ENCODE measurements at places on chromosomes 2 and 18.

GRCh38 chr2:177028296-177028695 lies 184.3 kb upstream of the HNRNPA3 start:
- DNase-seq = no peak

DNA sequence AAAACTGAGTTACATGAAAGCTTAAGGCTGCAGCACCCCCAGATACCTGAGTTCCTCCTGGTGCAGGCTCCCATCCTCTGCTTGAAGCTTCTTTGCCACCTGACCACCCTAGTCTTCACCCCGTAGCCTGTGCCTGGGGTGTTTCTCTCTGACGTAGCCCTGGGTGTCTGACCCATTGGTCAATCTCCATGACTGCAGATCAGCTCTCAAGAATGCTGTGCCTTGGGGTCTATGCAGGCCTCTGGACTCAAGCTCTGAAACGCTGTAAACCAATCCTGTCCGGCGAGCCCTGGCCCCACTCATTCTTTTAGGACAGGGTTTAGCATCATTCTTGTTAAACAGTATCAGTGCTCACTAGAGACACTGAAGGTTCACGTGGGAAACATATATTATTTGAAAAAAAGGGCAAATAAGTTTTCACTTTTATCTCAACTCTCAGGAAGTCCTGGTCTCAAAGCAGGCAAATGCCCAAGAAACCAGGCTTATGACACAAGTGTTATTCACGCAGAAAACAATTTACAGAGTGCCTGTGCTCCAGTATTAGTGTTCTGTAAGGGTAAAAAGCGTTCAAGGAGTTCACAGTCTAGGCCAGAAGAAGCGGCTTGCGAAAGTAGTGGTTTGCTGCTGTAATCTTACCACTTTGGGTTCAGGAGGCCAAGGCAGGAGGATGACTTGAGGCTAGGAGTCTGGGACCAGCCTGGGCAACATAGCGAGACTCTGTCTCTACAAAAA lies 22.8 kb upstream of the PPP4R1 start:
- no peak for DNase-seq

DNA sequence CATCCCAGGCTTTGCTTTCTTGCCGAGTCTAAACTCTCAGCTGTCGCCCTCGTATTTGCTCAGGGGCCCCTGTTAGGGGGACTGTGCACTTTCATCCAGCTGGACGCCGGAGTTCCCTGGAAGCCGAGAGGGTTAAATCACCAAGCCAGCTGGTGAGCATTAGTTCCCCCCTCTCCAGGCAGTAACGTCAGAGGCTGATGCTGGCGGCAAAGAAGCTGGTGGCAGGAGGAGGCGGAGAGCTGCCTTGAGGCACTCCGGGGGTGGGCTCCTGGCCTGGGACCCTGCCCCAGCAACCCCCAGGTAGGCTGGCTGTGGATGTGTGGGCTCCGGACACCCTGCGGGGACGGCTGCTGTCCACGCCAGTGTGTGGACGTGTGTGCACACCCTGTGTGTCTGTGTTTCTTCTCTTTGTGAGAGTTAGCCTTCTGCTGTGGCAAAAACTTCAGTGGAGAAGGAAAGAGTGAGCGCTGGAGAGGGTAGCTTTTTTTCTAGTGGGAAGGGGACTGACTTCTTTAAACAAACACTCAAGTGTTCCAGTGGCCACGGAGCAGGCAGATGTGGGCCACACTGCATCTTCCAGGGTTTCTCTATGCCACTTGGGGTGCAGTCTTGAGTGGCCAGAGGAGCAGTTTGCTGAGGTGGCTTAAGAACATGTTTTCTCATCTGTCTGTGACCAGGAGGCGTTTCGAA lies 84.7 kb downstream of the GLI2 start:
- DNase-seq = no peak

DNA sequence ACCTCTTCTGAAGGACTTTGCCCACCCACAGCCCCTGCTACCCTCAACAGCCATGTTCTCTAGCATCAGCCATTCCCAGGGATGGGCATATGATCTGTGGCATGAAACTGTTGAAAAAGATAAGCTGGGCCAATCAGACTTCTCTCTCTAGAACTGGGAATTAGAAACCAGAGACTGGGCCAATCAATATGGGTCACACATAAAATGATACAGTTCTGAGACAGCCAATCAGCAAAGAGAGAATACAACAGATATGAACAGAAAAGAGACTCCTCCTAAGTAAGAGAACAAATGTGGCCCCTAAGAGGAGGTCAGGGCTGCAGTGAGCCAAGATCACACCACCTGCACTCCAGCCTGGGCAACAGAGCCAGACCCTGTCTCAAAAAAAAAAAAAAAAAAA lies 2.1 kb downstream of the KIDINS220 start:
- no peak for DNase-seq

DNA sequence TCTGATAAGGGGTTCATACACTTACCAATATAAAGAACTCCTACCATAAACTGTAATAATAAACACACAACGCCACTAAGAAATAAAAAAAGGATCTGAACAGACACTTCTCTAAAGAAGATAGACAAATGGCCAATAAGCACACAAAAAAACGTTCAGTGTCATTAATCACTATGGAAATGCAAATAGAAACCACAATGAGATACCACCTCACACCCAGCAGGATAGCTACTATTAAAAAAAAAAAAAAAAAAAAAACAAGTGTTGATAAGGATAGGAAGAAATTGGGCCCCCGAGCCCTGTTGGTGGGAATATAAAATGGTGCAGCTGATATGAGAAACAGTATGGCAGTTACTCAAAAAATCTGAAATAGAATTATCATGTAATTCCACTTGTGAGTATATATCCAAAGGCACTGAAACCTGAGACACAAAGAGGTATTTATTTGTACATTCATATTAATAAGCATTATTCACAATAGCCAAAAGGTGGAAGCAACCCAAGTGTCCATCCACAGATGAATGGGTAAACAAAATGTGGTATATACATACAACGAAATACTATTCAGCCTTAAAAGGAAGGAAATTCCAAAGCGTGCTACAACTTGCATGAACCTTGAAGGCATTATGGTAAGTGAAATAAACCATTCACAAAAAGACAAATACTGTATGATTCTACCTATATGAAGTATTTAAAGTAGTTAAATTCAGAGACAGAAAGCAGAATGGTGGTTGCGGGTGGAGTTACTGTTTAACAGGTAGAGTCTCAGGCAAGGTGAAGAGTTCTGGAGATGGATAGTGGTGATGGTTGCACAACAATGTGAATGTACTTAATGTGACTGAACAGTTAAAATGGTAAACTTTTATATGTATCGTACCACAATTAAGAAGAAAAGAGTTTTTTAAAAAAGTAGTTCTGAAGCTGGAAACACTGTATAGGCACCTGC lies 17.9 kb downstream of the REV1 start:
- no peak for DNase-seq

- DNase-seq = no peak
Measured at GRCh38 chr2:128237911-128238697, 80.6 kb downstream of the HS6ST1 start.

DNA sequence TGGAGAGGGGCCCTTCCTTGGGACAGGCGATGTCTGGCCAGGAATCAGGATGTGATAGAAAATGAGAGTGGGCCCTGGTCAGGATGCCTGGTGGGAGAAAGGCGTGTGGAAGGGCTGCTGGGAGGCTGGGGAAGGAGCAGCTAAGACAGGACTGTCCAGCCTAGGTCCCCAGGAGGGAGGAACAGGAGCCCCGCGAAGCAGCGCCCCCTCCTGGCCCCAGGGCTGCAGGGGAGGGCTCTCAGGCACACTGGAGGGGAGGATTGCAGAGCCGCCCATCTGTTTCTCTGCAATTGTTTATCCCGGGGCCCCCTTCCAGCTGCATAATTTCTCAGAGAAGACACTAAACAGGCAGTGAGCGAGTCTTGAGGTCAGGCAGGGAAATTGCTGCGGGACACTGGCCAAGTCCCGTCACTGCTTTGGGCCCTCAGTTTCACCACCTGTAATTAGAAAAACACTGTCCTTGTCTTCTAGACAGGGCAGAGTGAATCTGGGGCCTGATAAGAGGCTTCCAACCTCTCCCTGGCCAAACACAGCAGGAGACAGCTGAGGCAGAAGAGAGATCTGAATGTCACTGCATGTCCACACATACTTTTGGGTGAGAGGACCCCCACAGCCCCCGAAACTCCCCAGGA lies 3.9 kb upstream of the NPPC start:
- DNase-seq = no peak

GRCh38 chr2:70024284-70024683 lies 62.9 kb upstream of the ASPRV1 start:
- no peak for DNase-seq

GRCh38 chr18:45930963-45931362 lies 36.2 kb downstream of the EPG5 start:
- no peak for DNase-seq

GRCh38 chr2:117714110-117714509 lies 100.4 kb upstream of the DDX18 start:
- no peak for DNase-seq

DNA sequence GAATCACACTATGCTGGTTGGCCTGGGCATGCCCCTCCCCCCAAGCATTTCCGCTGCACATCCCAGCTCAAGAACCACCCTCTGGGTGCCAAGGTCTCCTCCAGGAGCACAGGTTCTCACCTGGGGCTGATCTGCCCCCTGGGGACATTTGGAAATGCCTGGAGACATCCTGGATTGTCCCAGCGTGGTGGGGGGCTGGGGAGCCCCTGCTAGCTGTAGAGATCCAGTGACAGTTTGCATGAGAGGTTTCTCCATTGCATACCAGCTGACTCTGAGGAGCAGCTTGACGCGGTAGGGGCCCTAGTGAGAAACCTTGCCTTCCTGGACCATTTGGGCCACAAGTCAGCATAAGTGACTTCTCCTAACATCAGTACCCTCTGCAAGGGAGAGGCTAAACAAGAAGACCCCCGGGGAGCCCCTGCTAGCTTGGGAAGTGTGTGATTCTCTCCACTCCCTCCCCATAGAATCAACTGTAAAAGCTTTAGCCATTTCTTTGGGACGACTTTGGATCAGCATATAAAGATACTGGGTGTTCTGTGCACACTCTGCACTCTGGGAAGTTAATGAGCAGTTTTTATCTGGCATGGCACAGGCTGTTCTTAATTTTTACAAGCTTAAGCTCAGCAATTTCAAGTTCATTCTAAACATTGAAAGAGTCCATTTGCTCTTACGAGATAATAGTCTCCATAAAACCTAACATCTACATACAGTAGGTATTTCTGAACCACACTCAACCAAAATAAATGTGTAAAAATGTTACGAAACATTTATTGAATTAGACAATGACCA lies 94.1 kb downstream of the GBX2 start:
- DNase-seq = no peak

- DNase-seq = no peak
Measured at GRCh38 chr2:199895406-199895805, 15.7 kb upstream of the C2orf69 start.

- DNase-seq = no peak
Measured at GRCh38 chr2:84781942-84782716, 98.8 kb downstream of the TRABD2A start.

DNA sequence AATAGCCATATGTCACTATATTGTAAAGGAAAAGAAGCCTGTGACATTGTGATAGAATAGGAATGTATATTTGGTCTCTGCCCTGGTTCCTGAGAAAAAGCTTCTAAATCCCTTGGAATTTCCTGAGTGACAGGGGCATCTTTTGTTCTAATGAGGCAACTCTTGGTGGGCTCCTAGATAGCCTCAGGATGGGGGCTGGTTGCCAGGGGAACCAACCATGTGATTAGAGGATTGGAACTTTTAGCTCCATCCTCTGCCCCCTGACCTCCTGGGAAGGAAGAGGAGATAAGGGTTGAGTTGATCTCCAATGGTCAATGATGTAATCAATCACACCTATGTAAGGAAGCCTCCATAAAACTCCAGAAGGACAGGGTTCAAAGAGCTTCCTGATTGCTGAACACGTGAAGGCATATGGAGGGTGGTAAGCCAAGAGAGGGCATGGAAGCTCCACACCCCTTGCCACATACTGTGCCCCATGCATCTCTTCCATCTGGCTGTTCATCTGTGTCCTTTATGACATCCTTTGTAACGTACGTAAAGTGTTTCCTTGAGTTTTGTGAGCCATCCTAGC lies 2.9 kb upstream of the ME2 start:
- no peak for DNase-seq

DNA sequence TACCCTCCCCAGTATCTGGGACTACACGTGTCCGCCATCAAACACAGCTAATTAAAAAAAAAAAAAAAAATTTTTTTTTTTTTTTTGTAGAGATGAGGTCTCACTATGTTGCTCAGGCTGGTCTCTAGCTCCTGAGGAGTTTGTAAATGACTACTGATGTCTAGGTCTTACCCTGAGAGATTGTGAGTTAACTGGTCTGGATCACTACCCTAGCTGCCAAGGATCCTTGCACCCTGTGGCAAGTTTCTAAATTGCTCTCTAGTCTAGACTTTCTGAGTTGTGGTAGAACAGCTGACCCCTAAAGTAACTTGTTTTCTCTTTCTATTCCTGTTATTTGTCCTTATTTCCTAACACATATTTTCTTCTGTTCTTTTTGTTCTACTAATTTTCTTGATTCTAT lies 44.5 kb downstream of the ABHD3 start:
- no peak for DNase-seq

DNA sequence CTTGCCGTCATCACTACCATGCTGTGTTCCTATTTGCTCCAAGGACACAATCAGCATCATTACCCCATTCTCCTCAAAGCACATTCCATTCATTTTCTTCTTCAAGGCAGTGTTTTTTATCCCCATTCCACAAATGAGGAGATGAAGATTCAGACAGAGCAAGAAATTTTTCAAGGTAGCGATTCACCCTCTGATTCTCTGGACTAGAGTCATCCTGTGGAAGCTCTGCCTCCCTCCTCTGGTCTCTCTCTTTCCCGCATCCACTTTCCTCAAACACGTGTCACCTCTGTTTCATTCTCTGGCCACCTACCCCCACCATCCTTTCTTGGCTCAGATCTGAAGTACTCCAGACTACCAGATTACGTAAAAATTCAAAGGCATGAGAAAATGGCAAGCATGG lies 297.9 kb downstream of the SOX11 start:
- no peak for DNase-seq

Measured in activated T-helper 1 cell treated with anti-CD3 and anti-CD28 coated beads, Interleukin-2, amount 50 U/mL, for 16 hours (primary cell).